Stimulated activated CD8-positive, alpha-beta memory T cell treated with anti-CD3 and anti-CD28 coated beads, Interleukin-4, amount 100 ng/mL, for 1 hour (primary cell): ENCODE measurements at places on chromosomes 2 and 18.

DNA sequence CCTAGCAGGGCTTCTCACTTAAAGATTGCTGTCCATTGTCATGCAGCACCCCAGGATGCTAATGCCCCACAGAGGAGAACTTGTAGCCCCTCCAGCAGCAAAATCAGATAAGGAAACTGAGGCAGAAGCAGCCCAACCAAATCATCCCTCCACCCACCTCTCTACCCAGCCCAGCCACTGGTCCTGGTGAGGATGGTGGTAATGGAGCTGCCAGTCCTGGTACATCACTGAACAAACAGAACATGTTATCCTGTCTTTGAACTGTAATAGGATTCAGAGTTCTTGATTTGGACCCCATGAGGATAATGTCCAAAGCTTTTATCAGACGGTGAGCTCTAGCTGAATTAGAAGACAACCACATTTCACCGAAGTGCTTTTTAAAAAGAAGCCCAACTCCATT, 113.2 kb downstream of the MRO start:
- no peak for DNase-seq

- no peak for DNase-seq
Observed at GRCh38 chr2:108219688-108220087, 20.1 kb upstream of the SULT1C3 start.

- DNase-seq = no peak
Observed at GRCh38 chr2:152466980-152467676, 132.2 kb downstream of the FMNL2 start.

DNA sequence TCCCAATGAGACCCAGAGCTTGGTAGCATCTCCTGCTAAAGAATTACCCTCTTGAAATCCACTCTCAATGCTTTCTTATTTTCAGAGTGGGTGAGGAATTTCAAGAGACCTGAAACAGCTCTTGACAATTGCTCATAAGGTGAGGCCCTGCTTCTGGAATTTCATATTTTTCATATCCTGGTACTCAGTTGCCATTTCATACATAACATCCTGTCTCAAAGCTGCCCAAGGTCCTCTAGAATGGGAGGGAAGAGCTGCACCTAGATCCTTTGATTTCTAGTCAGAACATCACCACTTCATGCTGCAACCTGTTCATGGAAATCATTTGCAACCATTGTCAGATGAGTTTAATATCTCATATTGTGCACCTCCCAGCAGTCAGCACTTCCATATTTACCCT, 404.8 kb upstream of the GALNT5 start:
- DNase-seq = no peak

DNA sequence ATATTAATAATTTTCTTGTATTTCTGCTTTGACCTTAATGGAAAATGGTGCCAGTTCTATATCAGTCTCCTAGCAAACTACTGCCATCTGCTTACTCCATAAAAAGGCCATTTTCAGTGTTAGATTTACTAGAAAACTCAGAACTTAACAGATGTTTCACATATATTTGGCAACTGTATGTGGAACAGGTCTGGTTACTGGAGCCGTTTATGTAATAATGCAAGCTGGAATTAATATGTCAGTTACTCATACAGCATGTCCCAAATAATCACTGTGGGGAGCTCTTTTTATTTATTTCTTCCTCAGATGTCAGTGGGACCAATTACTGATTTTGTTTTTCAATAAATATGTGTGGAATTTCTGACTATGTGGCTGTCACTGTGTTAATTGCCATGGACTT, 1247.6 kb downstream of the CNTNAP5 start:
- no peak for DNase-seq

- no peak for DNase-seq
Observed at GRCh38 chr2:112332123-112332696, 56.8 kb downstream of the ZC3H6 start.

- no peak for DNase-seq
Observed at GRCh38 chr2:28981016-28981441, at the start of gene TOGARAM2. Gene TOGARAM2 (plus strand): TSS chr2:28981298. CDS start chr2:28994835, 13,537 bp downstream.

DNA sequence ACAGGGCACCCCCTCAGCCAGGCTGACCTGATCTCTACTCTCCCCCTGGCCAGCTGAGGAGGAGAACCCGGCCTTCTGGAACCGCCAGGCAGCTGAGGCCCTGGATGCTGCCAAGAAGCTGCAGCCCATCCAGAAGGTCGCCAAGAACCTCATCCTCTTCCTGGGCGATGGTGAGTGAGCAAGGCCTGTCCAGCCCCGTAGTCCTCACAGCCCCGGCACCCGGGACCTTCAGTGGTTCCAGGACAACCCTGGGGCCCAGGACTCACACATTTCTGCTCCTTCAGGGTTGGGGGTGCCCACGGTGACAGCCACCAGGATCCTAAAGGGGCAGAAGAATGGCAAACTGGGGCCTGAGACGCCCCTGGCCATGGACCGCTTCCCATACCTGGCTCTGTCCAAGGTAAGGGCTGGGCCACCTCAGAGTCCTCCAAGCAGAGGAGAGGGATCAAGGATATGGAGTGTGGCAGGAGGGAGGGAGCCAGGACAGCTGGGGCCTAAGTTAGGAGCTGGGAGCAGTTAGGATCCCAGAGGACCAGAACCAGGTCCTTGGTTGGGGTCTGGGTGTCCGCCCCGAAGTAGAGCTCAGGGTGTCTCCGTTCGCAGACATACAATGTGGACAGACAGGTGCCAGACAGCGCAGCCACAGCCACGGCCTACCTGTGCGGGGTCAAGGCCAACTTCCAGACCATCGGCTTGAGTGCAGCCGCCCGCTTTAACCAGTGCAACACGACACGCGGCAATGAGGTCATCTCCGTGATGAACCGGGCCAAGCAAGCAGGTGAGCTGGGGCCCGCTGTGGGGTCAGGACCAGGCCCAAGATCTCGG, 555 bp downstream of the ALPI start:
- no peak for DNase-seq

DNA sequence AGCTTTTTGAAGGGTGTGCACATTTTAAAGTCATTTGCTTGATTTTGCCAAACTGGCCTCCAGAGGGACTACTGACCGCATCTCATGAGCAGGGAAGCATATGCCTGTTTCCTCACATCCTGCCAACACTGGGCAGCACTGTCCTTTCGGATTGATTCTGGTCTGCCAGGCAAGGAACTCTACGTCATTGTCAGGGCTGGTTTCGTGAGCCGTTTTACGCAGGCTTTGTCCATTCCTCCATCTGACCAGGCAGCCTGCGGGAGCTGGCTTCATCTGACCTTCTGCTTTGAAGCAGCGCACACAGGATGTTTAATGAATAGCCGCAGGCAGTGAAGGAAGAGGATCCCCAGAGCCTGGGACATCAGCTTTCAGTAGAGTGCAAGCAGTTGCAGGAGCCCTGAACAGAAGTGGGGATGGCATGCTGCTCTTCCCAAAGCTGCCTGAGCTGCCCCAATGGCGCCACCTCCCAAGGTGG, 46.3 kb upstream of the SEMA4C start:
- no peak for DNase-seq

GRCh38 chr2:62222674-62223073, 26.8 kb downstream of the B3GNT2 start:
- DNase-seq = no peak

DNA sequence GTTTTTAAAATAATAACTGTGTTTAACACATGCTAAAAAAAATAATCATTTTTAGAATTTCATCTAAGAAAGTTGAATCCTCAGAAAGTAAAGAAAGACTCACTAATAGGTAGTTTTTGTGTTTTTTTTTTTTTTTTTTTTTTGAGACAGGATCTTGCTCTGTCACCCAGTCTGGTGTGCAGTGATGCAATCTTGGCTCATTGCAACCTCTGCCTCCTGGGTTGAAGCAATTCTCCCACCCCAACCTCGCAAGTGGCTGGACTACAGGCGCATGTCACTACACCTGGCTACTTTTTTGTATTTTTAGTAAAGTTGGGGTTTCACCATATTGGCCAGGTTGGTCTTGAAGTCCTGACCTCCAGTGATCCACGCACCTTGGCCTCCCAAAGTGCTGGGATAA, 7.1 kb downstream of the CKAP2L start:
- DNase-seq = no peak

DNA sequence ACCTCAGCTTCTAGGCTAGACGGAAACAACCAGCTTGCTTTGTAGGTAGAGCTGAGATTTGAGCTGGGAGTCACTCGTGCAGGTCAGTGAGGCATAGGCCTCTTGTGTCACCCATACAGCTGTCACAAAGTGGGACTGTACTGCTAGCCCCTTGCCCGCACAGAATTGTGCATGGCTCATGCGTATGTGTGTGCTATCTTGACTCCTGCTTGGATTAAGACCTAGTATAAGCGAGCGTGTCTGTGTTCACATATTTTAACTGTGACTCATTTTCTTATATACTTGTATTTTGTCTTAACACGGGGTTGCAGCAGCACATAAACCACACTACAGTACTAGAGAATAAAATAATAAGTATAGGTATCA, 20.1 kb downstream of the CEP68 start:
- DNase-seq = no peak

- DNase-seq = no peak
Observed at GRCh38 chr2:21393173-21393572, 269.4 kb downstream of the TDRD15 start.

DNA sequence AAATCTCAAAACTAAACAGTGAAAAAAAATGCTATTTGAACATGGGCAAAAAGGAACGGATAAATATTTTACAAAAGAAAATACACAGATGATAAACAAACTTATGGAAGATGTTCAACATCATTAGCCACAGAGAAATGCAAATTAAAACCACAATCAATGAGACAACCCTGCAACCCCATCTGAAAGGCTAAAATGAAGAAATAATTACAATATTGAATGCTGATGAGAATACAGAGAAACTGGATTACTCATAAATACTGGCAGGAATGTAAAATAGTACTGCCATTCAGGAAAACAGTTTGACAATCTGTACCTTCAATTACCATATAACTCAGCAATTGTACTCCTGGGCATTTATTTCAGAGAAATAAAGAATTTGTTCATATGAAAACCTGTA, 193.1 kb upstream of the UBE2E3 start:
- no peak for DNase-seq

GRCh38 chr2:26702025-26702424, 9.5 kb downstream of the KCNK3 start:
- no peak for DNase-seq

DNA sequence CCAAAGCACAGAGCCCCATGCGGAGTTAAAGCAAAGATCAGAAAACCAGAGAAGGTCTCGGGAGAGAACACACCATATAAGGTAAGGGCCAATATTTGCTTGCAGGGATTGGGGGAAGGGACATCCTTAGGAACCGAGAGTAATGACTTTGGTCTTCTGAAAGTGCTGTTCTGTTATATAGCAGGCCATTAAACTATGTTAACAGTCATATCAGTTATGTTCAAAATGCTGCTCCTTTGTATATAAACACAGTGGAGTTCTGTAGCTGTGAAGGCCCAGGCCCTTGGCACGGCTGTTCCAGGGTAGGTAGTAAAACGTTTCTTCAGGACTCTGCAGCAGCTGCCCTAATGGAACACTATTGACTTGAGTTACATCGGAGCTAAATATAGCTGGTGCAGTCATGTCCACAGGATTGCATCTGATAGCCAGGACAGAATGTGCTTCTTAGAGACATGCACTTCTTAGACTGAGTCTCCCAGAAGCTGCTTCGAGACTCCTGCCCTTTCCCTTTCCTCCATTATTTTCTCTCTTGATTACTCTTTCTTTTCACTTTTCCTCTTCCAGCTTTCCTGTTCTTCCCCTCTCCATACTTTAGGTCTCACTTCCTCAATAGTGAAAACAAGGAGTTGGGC, 122.4 kb downstream of the SETBP1 start:
- DNase-seq = no peak

DNA sequence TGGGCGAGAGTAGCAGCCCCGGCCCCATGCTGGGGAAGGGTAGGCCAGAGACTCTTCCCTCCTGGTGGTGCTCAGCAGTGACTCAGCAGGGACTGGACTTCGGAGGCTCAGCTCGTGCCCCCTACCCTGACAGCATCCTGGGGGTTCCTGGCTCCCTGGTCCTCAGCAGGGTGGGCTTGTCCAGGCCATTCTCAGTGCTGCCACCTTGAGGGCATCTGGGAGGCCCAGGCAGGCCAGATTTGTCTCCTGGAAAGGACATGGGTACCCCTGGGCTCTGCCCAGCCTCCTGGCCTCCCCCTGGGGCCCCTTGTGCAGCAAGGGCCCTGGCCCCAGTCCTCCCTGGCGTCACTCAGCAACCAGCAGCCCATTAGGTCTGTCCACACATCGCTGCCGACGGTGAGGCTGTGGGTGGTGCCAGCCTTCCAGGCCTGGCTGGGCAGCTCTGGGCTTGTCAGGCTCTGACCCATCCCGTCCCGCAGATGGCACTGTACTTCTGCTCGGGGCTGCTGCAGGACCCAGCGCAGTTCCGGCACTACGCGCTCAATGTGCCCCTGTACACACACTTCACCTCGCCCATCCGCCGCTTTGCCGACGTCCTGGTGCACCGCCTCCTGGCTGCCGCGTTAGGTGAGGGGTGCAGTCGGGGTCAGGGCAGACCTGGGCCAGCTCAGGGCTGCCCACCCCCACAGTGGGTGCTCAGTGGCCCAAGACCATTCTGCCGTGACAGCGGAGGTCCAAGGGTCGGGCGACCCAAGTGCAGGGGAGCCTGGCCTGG, 45.0 kb upstream of the ALPP start:
- DNase-seq = no peak

DNA sequence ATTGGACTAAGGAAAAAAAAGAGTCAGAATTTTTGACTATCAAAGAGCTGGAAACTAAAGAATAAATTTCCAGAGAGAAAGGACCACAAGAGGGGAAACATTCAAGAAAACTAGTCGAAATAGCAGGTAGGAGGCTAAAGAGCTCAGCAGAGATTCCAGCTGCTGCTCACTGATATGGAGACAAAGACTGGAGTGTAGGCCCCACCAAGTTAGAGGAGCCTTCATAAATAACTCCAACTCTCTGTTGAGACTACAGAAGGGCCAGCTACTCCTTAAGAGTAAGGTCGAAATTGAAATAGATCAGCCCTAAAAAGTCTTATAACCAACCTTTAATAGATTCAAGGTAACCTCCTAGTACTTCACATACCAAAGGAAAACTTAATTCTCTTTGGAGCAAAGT, 31.1 kb downstream of the SS18 start:
- no peak for DNase-seq

- DNase-seq = no peak
Observed at GRCh38 chr2:11566383-11566782, 32.5 kb downstream of the GREB1 start.

- DNase-seq = no peak
Observed at GRCh38 chr2:234512884-234513669, 16.2 kb upstream of the ARL4C start.

- DNase-seq = no peak
Observed at GRCh38 chr2:197059477-197059876, 133.0 kb upstream of the PGAP1 start.

DNA sequence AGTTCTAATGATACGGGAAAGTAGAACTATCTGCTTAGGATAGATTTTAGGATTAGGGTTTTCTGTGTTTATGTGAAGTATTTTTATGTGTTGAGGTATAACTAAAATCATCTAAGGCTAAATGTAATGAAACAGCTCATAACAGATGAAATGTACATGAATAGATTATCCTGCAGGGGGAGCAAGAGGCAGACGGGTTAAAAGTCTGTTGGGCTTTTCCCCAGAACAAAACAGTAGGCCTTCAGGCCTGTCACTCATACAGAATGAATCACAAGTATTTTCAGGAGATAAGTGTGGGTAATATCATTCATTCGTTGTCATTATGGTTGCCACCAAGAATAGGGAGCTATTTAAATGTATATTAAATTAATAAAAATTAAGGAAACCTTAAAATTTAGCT, 107.9 kb upstream of the IL1R2 start:
- DNase-seq = no peak
